DMS153 (cell line): ENCODE measurements at places on chromosomes 11 and 22.

- no peak for DNase-seq
Measured at GRCh38 chr11:44743959-44744557, 17.3 kb downstream of the TSPAN18 start.

GRCh38 chr11:68541116-68541515 lies 80.6 kb downstream of the PPP6R3 start:
- DNase-seq, result no peak

- DNase-seq, result no peak
Measured at GRCh38 chr22:48417225-48418070, 1410.2 kb downstream of the BRD1 start.

- DNase-seq, result no peak
Measured at GRCh38 chr11:12273618-12273995, 103.8 kb upstream of the PARVA start.

GRCh38 chr11:2447951-2448650 lies 3.3 kb downstream of the KCNQ1 start:
- DNase-seq, result no peak
